Placental pericyte (primary cell): ENCODE measurements at places on chromosomes 5 and 9. TPM values are rescaled to one million over a fixed set of nuclear protein-coding genes. Genes with fewer than 3 reads are reported as not detected.

GLRA1 gene
- total RNA-seq: not detected in 2 replicates

SLC6A19 gene
- total RNA-seq: not detected in 2 replicates

TMEM174 gene
- not detected in 2 replicates for total RNA-seq

B4GALT7 gene
- total RNA-seq: 43.1 and 43.5 TPM in 2 replicates

DCP2 gene
- 23.0 and 37.1 TPM in 2 replicates for total RNA-seq

SLC6A18 gene
- not detected in 2 replicates for total RNA-seq

SLC2A6 gene
- 48.4 and 79.4 TPM in 2 replicates for total RNA-seq

GMCL2 gene
- not detected in 2 replicates for total RNA-seq

ROR2 gene
- 10.3 and 43.3 TPM in 2 replicates for total RNA-seq

HAVCR2 gene
- 0.22 TPM in 1 of 2 replicates, not detected in the other for total RNA-seq

INSL4 gene
- total RNA-seq: not detected in 2 replicates

AGTPBP1 gene
- total RNA-seq: 5.9 and 15.1 TPM in 2 replicates

IL7R gene
- total RNA-seq: 5.5 and 31.1 TPM in 2 replicates

HRCT1 gene
- 0.43 TPM in 1 of 2 replicates, not detected in the other for total RNA-seq

ZNF354B gene
- total RNA-seq: 7.7 and 9.0 TPM in 2 replicates

PIP5K1B gene
- total RNA-seq: under 0.01 TPM in 2 replicates

CYSRT1 gene
- total RNA-seq: 0.14 and 0.66 TPM in 2 replicates

OR1Q1 gene
- not detected in 2 replicates for total RNA-seq

PDCD1LG2 gene
- 16.0 and 49.5 TPM in 2 replicates for total RNA-seq

ATP6V0E1 gene
- 117 and 149 TPM in 2 replicates for total RNA-seq

TRPM3 gene
- total RNA-seq: under 0.01 and 0.22 TPM in 2 replicates

PCDHGB6 gene
- total RNA-seq: 4.3 and 5.3 TPM in 2 replicates

THBS4 gene
- total RNA-seq: 0.14 and 0.22 TPM in 2 replicates
